ENCODE measurements at places on chromosomes 1 and 21.

- H3K27me3 ChIP-seq = no peaks in the 10 kb centered on the region
- H3K4me1 ChIP-seq = no peaks in the 10 kb centered on the region
- peak; percentile 71 for DNase-seq
- no peaks in the 10 kb centered on the region for H3K36me3 ChIP-seq
- H3K4me3 ChIP-seq = no peak overlapping the region
- no peak overlapping the region for H3K27ac ChIP-seq
Observed at GRCh38 chr21:40053007-40053406, 185.8 kb downstream of the PCP4 start.

- no peak overlapping the region for H3K27ac ChIP-seq
- H3K36me3 ChIP-seq = no peaks in the 10 kb centered on the region
- peaks cover 19% of the 10 kb centered on the region for H3K27me3 ChIP-seq
- H3K4me1 ChIP-seq = no peaks in the 10 kb centered on the region
- H3K4me3 ChIP-seq = no peak overlapping the region
- no peak for DNase-seq
Observed at GRCh38 chr1:6970221-6970620, 185.0 kb downstream of the CAMTA1 start.

DNA sequence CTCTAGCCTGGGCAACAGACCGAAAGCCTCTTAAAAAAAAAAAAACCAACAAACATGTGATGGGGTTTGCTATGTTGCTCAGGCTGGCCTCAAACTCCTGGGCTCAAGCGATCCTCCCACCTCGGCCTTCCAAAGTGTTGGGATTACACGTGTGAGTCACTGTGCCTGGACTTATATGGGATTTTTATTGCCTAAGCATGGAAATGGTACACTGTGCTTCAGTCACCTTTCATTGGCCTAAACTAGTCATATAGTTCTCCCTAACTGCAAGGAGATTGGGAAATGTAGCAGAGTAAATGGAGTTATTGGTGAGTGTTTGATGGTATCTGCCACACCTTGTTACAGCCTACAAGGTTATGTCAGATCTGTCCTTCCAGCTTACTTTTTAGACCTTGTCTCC lies 17.2 kb upstream of the MEF2D start:
- H3K4me1 ChIP-seq = no peaks in the 10 kb centered on the region
- H3K4me3 ChIP-seq = no peak overlapping the region
- no peaks in the 10 kb centered on the region for H3K36me3 ChIP-seq

DNA sequence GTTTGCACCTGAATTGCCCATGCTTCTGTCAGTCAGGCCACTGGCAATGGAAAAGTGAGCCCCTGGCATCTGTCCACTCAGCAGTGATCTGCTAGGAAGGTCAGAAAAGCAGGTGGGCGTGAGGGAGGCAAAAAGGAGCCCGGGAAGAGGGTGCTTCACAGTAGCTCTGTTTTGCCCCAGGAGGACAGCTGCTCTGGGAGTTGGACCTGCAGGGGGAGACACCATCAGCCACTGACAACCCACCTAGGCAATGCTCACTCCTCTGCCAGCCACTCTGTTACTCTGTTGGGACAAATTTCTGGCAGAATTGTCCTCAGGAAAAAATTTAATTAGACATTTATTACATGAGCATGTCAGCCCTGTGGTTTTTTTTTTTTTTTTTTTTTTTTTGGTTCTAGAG lies 146.4 kb downstream of the LRIG2 start:
- no peak overlapping the region for H3K27ac ChIP-seq
- no peak for DNase-seq

GRCh38 chr1:82065916-82066315 lies 265.2 kb downstream of the ADGRL2 start:
- H3K36me3 ChIP-seq = no peaks in the 10 kb centered on the region
- H3K4me1 ChIP-seq = no peaks in the 10 kb centered on the region
- no peaks in the 10 kb centered on the region for H3K27me3 ChIP-seq
- DNase-seq = no peak

- no peak overlapping the region for H3K4me3 ChIP-seq
- H3K4me1 ChIP-seq = no peaks in the 10 kb centered on the region
- H3K36me3 ChIP-seq = peaks cover 48% of the 10 kb centered on the region
- H3K27ac ChIP-seq = no peak overlapping the region
- no peak for DNase-seq
Observed at GRCh38 chr21:36218691-36219090, 62.1 kb downstream of the DOP1B start.

DNA sequence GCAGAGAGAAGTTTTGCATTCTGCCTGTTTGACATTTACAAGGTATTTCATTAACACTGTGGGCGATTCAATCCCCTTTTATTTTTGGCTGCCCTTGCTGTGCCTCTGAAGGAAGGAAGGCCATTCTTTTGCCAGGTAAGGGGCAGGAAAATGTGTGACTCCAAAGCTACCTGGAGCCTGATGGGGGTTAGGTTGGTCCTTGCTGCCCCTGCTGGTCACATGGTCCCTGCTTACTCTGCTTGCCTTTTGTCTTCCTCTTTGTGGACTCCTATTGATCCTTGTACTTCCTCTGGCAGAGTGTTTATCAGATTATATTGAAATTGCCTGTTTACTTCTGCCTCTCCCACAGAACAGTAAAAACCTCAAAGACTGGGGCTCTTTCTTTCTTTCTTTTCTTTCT lies 65.7 kb downstream of the ST6GALNAC3 start:
- no peak overlapping the region for H3K4me3 ChIP-seq
- H3K27me3 ChIP-seq = no peaks in the 10 kb centered on the region
- H3K27ac ChIP-seq = no peak overlapping the region
- peaks cover 5% of the 10 kb centered on the region for H3K4me1 ChIP-seq

DNA sequence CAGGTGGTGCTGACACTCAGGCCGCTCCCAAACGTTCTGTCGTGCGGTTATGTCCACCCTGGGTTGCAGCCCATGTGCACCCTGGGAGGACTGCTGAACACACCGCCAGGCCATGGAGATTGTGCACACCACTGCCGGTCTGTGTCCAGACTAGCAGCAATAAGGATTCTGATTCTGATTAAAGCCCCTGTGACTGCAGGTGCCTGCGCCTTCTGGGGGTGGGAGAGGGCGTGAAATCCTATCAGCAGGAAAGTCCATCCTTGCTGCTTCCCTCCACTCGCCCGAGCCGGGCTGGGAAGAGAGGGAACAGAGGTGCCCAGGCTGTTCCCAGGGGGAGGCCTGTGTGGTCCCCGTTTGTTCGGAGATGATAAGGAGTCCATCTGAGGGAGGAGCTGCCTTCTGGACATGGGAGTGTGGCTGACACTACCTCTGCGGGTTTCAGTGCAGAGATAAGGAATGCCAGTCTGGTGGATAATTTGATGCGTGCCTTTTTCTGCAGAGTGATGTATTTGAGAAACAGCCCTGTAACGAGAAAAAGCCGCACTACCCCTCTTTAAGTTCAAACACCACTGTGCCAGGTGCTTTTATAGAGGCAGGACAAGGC lies 41.2 kb downstream of the BACE2 start:
- H3K4me1 ChIP-seq = peaks cover 8% of the 10 kb centered on the region
- no peak for DNase-seq
- H3K27me3 ChIP-seq = no peaks in the 10 kb centered on the region
- no peaks in the 10 kb centered on the region for H3K36me3 ChIP-seq

GRCh38 chr1:224292419-224292818 lies 37.6 kb downstream of the NVL start:
- H3K4me1 ChIP-seq = no peaks in the 10 kb centered on the region
- H3K4me3 ChIP-seq = no peak overlapping the region
- no peak for DNase-seq
- H3K27ac ChIP-seq = no peak overlapping the region
- H3K36me3 ChIP-seq = peaks cover 92% of the 10 kb centered on the region

GRCh38 chr1:205018381-205018780 lies 24.6 kb upstream of the CNTN2 start:
- H3K36me3 ChIP-seq = no peaks in the 10 kb centered on the region
- no peak overlapping the region for H3K27ac ChIP-seq
- H3K27me3 ChIP-seq = no peaks in the 10 kb centered on the region

GRCh38 chr21:45474323-45474950 lies 67.8 kb downstream of the SLC19A1 start:
- H3K36me3 ChIP-seq = peaks cover 4% of the 10 kb centered on the region
- no peak for DNase-seq
- peaks cover 29% of the 10 kb centered on the region for H3K4me1 ChIP-seq
- no peak overlapping the region for H3K4me3 ChIP-seq
- no peak overlapping the region for H3K27ac ChIP-seq
- H3K27me3 ChIP-seq = no peaks in the 10 kb centered on the region

GRCh38 chr21:16589006-16589898 lies 859.5 kb downstream of the USP25 start:
- no peaks in the 10 kb centered on the region for H3K4me1 ChIP-seq
- H3K27me3 ChIP-seq = no peaks in the 10 kb centered on the region
- no peak for DNase-seq
- H3K36me3 ChIP-seq = no peaks in the 10 kb centered on the region
- H3K27ac ChIP-seq = no peak overlapping the region
- H3K4me3 ChIP-seq = no peak overlapping the region

DNA sequence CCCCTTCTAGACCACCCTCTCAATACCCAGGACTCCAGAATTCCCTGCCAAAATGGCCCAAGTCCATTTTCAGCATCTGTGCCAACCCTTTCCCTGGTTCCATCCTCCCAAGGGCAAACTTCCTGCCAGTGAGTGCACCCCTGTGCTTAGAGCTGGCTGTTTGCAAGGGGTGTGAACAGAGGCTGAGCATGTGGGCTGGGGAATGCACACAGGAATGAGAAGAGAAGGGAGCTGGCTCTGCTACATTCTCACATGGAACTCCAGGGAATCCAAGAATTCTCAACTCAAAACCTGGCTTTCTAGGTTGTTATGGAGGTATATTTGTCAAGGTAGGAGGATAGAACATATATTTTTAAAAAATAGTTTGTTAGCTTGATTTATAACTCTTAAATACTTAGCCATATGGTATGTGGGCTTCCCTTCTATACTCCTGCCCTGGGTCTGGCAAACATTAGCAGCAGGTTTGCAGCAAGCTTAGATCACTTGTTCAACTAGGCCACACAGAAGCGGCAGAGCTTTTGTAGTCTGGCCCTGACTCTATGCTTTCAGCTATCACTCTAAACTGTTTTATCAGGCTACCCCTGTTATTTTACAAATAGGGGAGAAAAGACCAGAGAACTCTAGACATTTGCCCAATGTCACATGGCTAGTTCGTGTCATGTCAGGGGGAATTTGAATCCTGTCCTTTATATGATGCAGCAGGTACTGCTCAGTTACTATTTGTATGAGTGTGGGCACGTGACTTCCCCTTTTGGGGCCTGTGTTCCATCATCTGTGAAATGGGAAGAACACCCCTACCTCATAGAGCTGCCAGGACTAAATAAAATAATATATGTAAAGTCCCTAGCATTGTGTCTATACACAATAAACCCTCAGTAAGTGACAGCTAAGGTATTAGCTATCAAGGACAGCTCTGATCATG lies 8.1 kb upstream of the STMN1 start:
- no peaks in the 10 kb centered on the region for H3K27me3 ChIP-seq
- no peak overlapping the region for H3K27ac ChIP-seq
- no peak for DNase-seq
- H3K4me1 ChIP-seq = no peaks in the 10 kb centered on the region
- no peaks in the 10 kb centered on the region for H3K36me3 ChIP-seq

DNA sequence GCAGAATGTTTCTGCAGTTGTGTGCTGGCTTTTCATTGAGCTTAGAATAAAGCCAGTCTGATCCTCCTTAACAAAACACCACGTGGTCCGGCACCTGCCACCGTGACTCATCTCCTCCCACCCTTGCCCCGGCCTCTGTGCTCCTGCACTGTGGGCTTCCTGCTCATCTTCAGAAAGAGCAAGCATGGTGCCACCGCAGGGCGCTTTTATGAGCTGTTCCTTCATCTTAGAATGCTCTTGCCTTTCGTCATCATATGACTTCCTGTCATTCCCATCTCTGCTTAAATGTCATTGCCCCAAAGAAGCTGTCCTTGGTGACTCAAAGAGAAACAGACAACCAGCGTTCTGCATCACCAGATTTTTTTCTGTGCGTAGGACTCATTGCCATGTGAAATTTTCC lies 117.8 kb downstream of the HHAT start:
- no peak overlapping the region for H3K4me3 ChIP-seq
- H3K4me1 ChIP-seq = no peaks in the 10 kb centered on the region
- no peaks in the 10 kb centered on the region for H3K27me3 ChIP-seq
- DNase-seq = no peak

DNA sequence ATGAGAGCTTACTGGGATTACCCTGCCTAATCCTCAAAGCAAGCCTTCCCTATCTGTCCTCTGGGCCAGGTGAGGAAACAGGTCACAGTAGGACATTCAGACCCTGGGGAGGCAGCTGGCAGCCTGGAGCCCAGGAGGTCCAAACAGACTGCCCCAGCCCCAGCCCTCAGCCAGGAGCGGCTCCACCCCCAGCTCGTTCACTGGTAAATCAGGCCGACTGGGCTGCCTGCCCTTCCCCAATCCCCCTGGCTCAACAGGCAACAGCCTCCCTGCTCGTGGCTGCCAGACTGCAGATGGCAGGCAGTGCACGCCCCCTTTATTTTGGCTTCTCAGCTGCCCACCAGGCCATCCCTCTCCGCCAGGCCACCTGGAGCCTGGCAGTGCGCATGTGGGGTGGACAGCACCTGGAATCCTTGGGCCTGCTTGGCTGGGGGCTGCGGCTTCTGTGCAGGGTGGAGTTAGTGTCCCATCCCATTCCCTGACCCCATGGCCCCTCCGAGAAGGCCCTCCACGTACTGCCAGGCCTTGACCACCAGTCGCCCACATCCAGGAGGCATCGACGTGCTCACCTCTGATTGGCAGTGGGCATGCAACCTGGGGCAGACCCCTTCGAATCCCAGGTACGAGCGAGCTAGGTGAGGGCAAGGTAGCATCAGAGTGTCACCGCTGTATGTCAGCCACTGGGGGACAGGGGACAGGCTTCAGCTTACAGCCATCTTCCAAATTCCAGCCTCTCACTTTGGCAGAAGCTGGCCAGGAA lies 11.2 kb upstream of the ZNF670 start:
- H3K27me3 ChIP-seq = no peaks in the 10 kb centered on the region
- H3K4me1 ChIP-seq = no peaks in the 10 kb centered on the region
- no peak overlapping the region for H3K4me3 ChIP-seq
- H3K27ac ChIP-seq = no peak overlapping the region

- peak; percentile 36 for DNase-seq
- no peaks in the 10 kb centered on the region for H3K27me3 ChIP-seq
- H3K4me3 ChIP-seq = no peak overlapping the region
Observed at GRCh38 chr1:4627353-4627752, 27.1 kb upstream of the AJAP1 start.
